ENCODE measurements at places on chromosomes 2 and 18.

DNA sequence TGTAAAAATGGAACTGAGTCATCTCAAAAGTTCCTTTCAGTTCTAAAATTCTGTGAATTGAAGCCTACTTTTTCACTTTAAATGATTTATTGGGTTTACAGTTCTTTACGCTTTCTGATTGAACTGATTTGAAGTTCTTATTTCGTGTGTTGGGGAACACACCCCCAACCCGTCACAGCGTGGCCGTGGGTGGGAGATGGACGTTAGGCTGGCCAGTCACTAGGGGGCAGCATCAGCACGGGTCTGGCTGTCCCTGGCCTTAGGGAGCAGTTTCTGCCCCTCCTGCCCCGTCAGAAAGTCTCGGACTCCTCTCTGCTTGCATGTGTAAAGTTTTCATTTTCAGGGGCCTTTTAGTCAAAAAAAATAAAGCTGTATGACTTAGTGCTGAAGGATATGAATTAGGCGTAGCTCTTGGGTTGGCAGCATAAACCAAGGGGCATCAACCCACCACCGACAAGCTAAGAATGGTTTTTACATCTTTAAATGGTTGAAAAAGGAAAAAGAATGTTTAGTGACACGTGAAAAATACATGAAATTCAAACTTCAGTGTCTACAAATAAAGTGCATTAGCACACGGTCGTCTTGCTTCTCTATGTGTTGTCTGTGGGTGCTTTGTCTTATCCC is 63.4 kb downstream of the ZCCHC2 start:
- DNase-seq = peak; percentile 57

DNA sequence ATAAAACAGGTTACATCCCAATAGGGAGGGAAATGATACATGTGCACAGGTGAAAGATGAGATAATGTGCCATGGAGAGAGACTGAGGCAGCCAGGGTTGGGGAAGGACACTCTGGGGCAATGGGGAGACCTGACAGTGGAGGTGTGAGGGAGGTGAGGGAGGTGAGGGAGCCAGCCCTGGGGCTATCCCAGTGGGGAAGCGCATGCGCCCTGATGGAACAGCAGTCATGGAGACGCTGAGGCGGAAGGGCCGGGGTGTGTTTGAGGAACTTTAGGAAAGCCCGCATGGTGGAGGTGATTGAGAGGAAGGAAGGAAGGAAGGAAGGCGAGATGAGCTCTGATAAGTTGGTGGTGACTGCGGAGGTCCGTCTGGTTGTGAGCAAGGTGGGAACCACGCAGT is 66.5 kb downstream of the CABLES1 start:
- DNase-seq = no peak

DNA sequence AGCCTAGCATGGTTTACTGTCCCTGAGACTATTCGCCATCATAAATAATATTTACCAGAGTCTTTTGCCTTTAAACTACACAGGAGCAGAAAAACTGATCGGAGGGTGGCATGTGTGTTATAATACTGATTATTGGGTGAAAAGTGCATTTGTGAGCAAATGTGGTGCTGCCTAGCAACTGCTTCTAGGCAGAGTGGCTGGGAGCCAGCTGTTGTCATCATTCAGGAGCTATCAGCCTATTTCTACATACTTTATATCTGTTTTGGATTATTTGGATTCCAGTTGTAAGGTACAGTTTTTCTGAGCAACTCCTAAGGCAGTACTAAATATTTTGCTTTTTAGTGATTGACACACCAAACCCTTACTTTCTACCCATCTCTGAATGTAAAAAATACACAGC is 75.0 kb upstream of the MSTN start:
- DNase-seq = no peak

DNA sequence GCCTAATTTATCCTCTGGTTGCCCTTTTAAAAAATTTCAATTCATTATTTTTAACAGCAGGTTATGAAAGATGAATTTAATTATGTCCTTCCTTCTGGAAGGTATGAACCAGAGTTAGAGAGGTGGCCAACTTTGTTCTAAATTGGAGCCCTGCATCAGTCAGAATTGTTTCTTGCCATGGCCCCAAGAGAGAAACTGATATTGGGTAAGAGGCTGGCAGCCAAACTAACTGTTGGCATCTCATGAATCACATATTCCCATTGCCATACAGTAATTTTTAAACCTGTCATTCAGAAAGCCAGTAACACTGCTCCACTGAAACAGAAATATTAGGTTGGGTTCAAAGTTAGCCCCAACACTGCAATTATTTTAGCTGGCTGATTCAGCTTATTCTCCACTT is 67.4 kb downstream of the SMAD2 start:
- no peak for DNase-seq

DNA sequence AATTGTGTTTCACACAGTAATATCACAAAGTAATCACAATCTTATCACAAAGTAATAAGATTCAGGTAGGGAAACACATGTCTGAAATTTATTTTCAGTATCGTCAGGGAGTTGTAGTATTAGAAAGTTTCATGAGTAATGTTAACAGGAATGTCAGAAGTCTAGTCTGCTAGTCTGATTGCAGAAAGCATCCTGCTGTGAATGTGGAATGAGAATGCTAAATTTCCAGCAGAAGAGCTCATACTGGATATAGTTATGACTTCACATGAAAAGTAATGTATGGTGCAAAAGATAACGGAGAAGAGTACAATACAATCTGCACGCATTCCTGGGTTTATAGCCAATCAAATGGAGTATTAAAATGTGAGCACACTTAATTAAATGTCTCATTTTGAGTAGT is 494.7 kb upstream of the SETBP1 start:
- no peak for DNase-seq

- DNase-seq = no peak
These were observed 30.1 kb upstream of the MC5R start for GRCh38 chr18:13793819-13794218.

GRCh38 chr18:58800582-58800981 is 64.1 kb upstream of the ZNF532 start:
- no peak for DNase-seq

- DNase-seq = no peak
These were observed 191.7 kb downstream of the ANKRD36C start for GRCh38 chr2:95799892-95800291.

DNA sequence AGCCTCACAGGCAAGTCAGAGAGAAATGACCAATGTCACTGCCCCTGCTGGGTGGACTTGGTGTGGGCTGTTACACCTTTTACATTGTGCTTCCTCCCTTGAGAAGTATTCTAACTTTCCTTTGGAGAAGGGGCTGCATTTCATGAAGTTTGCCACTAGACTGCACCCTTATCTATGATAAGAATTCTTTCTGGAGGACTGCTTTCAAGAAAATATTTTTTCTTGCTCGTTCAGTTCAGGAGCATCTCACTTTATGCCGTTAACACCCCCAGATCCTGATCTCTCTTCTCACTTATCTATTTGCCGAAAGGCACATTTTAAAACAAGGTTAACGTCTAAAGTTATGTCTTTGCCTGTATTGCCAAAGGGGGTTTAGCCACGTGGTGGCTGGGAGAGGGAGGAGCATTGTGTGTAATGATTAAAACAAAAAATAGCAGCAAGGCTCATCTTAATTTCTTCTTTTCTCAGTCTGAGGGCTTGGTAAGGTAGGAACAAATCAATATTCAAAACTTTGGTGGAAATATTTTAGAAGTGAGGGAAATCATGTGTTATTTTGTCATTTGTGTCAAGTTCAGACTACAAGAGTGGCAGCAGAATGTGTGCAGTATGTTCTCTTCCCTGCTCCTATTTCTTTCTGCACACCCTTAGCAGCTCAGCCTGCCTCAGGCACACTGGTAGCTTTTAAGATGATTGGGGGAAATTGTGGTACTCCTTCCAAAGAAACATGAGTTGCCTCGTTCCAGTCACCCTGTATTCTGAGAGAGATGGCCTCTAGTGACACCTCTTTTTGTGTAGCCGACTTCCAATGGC is 1.6 kb upstream of the IGFBP5 start:
- no peak for DNase-seq

DNA sequence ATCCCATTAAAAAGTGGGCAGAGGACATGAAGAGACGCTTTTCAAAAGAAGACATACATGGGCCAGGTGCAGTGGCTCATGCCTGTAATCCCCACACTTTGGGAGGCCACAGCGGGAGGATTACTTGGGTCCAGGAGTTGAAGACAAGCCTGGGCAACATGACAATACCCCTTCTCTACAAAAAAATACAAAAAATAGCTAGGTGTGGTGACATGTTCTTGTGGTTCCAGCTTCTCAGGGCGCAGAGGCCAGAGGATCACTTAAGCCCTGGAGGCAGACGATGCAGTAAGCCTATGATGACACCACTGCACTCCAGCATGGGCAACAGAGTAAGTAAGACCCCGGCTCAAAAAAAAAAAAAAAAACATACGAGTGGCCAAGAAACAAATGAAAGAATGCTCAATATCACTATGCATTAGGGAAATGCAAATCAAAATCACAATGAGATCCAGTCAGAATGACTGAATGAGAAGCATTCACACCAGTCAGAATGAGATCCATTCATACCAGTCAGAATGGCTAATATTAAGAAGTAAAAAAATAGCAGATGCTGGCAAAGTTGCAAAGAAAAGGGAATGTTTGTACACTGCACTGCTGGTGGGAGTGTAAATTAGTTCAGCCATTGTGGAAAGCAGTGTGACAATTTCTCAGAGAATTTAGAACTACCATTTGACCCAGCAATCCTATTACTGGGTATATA is 550.2 kb upstream of the SLC39A10 start:
- no peak for DNase-seq

DNA sequence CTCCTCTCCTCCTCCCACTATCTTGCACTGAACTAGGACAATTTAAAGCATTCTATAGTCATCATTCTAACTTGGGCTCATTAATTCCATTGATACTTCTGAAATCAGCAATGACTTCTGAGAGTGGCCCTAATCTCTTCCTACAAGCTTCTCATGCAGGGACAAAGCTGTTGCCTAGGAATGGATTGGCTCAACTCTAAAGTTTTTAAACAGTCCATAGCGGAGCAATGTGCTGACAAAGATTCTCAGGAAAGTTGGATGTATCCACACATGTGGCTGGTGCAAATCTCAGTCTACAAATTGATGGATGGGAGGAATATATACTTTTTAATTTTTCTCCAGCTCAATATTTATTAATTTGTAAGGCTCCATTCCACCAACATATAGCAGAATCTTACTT is 388.9 kb downstream of the SETBP1 start:
- DNase-seq = no peak

DNA sequence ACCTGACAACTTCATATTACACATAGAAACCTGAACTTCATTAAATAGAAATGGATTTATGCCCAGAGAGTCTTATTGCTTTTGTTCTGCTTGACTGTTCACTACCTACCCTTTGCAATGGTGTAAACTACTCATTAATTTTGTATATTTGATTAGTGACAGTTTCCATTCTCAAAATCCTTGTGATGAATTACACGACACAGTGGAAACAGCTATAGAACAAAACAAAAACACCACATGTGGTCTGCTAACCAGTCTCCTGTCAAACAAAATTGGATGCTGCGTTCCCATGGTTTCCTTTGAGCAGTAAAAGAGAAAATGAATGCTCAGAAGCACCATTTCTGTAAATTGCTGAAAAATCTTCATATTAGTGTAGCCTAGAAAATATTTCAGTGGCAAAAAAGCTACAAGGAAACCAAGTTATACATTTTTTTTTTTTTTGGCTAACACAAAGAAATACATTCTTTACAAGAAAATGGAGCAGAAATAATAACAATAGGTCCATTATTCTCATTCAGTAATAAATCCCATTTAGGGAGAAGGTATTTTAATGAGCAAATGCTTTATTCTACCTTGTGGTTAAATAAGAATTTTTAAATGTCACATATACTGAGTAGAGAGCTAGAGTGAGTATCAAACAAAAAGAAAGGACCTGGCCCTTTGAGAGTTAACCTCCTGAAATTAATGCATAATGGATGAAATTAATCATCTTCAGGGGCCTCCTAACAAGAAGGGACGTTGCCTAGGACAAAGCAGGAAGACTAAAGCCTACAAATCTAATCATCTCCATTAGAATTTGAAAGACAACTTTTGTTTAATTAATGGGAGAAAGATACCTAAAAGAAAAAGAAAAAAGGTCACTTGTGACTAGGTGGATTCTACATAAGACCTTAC is 355.1 kb upstream of the ZC3H15 start:
- no peak for DNase-seq

DNA sequence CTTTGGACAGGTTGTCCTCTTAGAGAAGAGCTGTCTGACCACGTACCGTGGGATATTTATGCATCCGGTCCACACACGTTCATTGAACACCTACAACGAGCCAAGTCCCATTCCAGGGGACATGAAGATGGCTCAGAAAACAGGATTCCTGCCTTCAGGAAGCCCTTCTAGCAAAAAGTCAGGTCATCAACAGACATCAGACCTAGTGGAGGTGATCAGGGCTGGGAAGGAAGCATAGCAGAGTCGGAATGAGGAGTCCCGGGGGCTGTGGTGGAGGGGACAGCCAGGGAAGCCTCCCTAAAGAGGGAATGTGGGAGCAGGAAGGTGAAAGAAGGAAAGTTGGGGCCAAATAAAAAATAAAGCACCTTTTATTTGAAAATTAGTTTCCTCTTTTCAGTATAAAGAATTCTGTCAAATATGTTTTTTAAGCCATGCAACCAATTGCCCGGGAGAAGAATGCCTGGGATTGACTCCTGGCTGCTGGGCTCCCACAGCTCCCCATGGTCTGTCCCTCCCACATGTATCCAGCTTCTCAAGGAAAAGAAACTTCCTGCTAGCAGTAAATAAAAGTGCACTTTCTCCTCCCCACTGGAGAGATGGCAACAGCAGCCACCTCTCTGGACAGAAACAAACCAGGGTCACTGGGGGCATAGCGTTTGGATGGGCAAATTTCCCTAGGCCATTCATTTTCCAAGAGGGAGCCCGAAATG is 144.8 kb downstream of the SMAD7 start:
- DNase-seq = no peak

GRCh38 chr18:45359275-45360009 is 255.8 kb upstream of the SLC14A2 start:
- DNase-seq = no peak

GRCh38 chr2:232228971-232229894 is 149.3 kb upstream of the ALPP start:
- no peak for DNase-seq

- DNase-seq = no peak
These were observed 104.8 kb downstream of the PLCL1 start for GRCh38 chr2:197908990-197909776.

DNA sequence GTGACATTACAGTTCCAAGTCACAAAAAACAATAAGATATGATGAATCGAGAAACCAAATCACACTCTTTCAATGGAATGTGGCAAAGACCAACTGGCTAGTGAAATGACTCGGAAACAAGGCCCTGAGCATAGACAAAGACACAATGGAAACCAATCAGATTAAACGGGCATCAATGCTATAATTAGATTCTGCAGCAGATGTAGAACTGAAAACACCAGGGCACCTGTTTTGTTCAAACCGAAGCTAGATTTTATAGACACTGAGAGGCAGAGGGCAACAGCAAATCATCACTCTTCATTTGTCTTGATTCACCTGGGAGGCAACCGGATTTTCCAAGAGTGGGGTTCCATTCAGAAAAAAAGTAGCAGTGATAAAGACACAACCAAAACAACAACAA is 92.8 kb upstream of the BARD1 start:
- no peak for DNase-seq
